Activated T-cell treated with anti-CD3 and anti-CD28 coated beads for 24 hours (primary cell): ENCODE measurements at places on chromosomes 7 and 10.

DNA sequence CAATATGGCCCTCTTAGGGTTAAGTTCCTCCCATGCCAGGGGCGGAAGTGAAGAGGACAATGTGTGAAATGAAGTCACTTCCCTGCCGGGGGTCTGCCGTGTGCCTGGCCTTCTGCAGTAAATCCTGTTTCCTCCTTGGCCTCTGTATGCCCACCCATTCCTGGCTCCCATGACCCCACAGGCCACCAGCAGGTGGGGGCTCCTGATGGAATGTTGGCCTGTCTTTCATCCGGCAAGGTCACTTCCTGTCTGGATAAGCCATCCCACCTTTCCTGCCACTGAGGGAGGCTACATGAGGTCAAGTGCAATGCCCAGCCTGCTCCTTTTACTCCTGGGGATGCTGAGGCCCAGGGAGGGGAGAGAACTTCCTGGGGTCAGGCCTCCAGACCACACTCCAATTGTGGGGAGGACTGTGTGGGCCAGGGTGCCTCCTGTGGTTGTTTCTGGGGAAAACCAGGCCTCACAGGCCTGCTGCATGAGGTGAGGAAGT lies 22.3 kb downstream of the PALD1 start:
- no peak for DNase-seq

DNA sequence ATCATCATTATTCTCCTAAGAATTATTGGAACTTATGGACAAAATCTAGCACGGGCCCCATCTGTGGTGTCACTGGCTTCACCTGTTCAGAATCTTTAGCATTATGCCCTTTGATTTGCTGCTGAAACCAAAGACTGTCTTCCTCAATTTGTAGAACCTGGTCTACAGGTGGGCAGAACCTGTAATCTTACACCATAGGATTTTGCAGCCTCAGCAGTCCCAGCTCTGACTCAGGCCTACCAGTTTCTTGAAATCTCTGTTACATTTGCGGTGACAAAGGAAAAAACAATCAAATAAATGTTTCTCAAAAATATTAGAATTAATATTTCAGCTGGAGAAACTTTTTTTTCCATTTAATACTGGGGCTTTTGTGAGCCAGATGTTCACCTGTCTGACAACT lies 86.1 kb downstream of the EPDR1 start:
- no peak for DNase-seq

- DNase-seq = no peak
These were observed 43.2 kb downstream of the IKZF1 start for GRCh38 chr7:50347693-50348092.

DNA sequence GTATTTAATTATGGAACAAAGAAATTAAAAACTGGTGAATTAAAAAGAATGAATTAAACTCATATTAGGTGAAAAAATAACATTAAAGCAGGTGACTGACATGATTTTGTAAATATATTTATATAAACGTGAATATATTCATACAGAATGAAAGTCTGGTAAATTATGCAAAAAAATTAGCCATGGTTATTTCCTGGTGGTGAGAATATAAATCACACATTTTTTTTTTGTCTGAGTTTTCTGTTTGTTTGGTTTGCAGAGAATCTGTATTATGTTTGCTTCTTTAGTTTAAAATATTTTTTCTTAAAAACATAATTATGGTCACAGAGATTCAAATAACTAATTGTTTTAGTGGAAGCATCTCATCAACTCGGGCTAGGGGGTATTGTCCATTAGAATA lies 73.0 kb upstream of the CSTF2T start:
- DNase-seq = no peak

GRCh38 chr7:133345690-133346421 lies 93.0 kb downstream of the EXOC4 start:
- no peak for DNase-seq

DNA sequence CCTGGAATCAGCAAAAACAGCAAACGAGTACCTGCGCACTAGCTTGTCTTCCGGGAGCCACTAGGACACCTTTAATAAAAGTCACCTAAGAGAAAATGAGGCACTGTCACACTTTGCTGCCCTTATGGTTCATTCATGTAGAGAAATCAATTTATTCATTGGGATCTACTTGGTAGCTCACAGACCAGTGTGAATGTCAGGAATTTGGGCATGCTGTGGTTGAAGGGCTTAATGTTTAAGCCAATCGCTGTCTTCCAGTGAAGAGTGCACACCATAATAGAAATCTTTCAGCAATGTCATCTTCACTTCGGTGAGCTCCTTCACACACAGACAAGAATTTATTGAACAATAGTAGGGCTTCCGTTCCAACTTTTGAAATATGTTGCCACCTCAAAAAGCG lies 65.1 kb downstream of the MARCHF5 start:
- DNase-seq = no peak

- no peak for DNase-seq
These were observed 912.2 kb downstream of the GRID1 start for GRCh38 chr10:85454386-85454785.

- no peak for DNase-seq
These were observed 107.4 kb downstream of the MKX start for GRCh38 chr10:27638071-27638750.

- no peak for DNase-seq
These were observed 658.2 kb downstream of the PARD3 start for GRCh38 chr10:34156781-34157425.

GRCh38 chr7:48004638-48005037 lies 24.3 kb downstream of the SUN3 start:
- DNase-seq = no peak

- peak; percentile 28 for DNase-seq
These were observed 35.2 kb downstream of the SGCE start for GRCh38 chr7:94620703-94621118.

- DNase-seq = no peak
These were observed 1.0 kb downstream of the CHST15 start for GRCh38 chr10:124092250-124092859.

DNA sequence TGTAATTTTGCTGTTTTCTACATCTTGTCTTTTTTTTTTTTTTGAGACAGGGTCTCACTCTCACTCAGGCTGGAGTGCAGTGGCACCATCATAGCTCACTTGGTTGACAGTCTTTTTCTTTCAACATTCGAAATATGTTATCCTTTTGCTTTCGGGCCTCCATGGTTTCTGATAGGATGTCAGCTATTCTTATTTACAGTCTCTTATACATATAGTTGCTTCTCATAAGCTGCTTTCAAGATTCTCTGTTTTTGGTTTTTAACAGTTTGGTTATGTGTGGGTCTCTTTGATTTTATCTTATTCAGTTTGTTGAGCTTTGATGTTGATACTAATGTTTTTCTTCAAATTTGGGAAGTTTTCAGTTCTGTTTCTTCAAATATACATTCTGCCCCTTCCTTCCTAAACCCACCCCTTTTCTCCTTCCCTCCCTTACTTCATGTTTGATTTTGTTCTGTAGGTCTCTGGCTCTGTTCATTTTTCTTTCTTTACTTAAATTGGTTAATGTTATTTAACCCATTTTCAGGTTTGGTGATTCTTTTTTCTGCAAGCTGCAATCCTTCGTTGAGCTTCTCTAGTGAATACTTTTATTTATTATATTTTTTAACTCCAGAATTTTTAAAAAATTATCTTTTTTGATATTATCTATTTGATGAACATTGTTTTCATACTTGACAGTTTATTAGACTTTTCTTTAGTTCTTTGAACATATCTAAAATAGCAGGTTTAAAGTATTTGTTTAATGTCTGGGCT lies 19.3 kb downstream of the SEPTIN7 start:
- no peak for DNase-seq

GRCh38 chr10:122296363-122297120 lies 25.4 kb downstream of the BTBD16 start:
- DNase-seq = no peak

- no peak for DNase-seq
These were observed 31.3 kb upstream of the ZNRF2 start for GRCh38 chr7:30252885-30253795.

DNA sequence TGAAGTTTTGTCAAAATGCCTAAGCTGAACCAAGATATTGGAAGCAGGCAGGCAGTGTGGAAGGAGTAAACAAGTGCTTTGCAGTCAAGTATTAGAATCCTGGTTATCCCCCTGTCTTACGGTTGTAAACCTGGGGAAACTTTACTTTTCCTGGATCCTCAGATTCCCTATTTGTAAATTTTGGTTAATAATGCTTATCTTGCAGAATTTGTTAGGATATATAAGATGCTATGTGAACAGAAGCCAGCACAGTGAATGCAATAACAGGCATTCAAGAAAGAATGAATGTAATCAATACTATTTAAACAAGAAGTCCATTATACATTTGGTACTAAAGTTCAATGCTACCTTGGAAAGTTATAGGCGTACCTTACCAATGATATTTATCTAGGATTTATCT lies 91.8 kb upstream of the STK17A start:
- no peak for DNase-seq

DNA sequence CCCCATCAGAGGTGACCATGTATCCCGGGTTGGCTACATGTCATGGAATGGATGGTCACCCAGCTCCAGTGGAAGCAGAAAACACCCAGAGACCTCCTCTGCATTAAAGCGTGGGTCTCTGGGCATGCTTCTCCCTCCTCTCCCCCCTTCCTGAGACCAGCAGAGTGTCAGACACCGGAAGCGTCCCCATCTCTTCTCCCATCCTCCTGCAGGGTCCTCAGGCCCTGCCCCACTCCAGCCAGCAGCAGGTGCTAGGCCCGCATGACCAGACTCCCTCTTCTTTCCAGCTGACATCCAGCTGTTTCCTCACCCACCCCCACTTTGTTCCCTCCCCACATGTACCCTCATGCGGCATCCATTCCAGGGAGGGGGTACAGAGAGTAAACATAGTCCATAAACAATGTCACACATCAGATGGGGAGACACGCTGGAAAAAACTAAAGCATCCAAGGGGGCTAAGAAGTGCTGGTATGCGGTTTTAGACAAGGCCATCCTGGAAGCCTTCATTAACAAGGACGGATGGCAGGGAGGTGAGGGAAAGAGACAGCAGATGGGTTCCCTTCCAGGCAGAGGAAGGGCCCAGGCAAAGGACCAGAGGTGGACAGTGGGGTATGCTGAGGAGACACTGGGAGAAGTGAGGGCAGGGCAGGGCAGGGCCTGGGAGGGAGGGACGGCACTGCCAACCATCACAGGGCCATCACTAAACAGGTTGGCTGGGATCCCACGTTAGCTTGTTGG lies 12.5 kb upstream of the SLC18A3 start:
- no peak for DNase-seq

DNA sequence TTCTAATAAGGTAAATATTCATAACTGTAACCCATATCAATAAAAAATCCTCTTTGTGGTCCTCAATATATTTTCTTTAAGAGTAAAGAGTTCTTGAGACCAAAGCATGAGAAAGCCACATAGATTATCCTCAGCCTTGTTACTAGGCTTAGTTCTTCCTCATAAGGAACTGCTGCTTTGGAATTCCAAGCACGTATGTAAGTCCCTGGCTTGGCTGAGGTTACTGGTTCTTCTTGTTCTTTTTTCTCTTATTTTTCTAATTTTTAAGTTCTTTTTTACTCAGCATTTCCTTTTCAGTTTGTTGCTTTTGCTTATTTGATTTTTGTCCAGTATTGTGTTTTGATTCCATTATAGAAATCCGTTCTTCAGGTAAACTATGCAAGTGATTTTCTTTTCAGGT lies 127.3 kb downstream of the MARCHF5 start:
- no peak for DNase-seq

- no peak for DNase-seq
These were observed 10.3 kb downstream of the ZNF775 start for GRCh38 chr7:150389532-150389816.

DNA sequence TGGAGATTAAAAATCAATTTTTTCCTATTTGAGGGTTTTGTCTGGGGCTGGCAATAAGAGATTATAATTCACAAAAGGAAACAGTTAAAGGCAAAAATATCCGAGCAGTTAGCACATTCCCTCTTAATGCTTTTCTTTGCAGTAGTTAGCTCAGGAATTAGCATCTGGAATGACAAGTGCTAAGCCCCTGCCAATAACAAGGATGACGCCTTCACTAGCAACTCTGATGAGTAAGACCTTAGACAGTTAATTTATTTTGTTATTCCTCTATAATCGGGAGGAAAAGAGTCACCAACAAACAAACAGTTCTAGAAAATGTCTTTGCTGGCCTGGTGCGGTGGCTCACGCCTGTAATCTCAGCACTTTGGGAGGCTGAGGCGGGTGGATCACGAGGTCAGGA lies 151.3 kb downstream of the TRIL start:
- no peak for DNase-seq

DNA sequence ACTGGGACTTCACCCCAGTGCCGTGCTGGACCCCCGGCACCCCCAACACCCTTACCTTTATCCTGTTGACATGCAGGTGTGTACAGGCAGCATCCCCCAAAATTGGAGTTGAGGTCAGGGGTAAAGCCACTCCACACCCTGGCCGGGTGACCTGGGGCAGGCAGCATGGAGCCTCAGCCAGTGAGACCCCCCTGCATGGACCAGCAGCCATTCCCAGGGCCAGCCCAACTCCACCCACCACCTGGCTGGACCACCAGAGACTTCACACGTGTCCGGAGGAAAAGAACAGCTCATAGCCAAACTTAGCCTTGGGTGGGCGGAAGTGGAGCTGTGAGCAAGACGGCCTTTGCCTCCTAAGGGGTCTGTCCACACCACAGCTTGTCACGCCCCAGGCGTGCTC lies 413.0 kb upstream of the FOXK1 start:
- no peak for DNase-seq
